ENCODE measurements at places on chromosomes 2 and 18.

GRCh38 chr2:56806924-56807323 lies 623.1 kb downstream of the CCDC85A start:
- no peak for DNase-seq

DNA sequence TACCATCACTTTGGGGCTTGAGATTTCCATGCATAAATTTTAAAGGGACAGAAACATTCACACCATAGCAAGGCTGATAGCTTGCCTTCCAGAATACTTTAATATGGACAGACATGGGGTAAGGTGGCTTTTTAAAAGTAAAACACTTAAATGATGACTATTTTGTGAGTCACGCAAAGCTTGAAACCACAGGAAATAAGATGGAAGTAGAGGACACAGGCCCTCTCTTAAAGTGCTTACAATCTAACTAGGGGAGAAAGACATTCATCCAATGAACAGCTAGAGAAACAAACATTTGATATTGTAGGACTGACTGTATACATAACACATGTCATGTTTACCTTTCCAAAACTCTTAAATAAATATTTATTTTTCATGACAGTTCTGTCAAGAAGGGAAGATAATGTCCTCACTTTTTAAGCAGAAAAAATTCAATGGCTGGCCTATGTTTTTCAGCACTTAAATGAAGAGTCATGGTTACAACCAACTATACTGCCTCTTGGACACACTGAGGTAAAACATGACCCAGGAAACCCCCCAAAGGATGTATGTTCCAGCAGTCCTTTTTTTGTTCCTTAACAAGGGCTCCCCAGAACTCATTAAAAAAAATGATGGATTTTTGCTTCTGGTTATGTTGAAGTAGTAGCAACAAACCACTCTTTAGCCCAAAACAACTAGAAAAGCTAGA lies 120.0 kb upstream of the RBMS1 start:
- no peak for DNase-seq

GRCh38 chr2:42752816-42753813 lies 10.8 kb downstream of the OXER1 start:
- no peak for DNase-seq

DNA sequence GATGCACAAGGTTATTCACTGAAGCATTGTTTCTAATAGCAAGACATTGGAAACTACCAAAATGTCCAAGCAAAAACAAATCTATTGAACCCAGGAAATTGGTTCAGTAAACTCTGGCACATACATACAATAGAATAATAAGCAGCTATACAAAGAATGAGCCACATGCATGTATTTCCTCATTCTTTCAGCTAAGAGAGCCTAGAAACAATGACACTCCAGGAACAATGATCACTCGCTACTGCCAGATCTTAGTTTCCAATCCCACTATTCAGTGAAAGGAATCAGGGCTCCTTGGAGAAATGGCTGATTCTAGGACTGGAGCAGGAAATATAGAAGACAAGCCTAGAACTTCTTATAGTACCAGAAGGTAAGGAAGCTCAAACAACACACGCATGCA lies 221.9 kb upstream of the AGAP1 start:
- DNase-seq: no peak

GRCh38 chr18:27869735-27870134 lies 307.2 kb downstream of the CDH2 start:
- DNase-seq: no peak

- DNase-seq: no peak
These were observed 1.5 kb downstream of the AQP4 start for GRCh38 chr18:26863921-26864497.

DNA sequence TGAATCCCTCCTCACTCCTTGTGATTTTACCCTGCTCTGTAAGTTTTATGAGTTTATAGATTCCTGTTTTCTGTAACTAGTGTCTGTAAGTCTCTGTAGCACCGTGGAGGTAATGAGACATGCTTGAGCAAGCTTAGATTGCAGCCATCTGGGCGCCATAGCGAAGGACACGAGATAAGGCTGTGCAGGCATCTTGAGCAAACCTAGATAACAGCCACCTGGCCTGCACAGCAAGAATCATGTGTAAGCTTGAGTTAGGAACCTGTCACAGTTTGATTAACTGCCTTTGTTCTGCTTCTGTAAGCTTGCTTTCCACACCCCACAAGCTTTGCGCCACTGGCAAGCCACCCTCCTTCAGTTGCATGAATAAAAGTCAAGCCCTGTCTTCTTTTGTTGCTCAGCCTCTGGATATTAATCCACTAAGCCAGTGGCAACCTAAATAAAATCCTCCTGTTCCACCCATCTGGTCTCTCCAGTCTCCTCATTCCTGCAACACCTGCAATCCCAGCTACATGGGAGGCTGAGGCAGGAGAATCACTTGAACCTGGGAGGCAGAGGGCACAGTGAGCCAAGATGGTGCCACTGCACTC lies 270.6 kb upstream of the RGPD4 start:
- no peak for DNase-seq

DNA sequence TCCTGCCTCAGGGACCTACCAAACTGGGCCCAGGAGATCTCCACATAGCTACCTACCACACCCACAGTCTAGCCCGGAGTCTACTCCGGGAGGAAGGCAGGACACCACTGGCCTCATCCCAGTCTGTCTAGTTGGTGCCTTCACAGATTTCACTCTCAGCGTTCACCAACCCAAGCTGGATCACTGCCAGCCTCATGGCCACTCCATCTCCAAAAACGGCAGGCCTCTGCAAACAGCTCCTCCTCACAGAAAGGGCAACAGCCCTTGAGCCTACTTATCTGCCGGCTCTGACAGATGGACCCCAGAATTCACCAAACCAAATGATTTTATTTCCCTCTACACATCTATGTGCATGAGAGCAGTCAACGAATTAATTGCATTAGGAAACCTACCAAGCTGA lies 61.3 kb downstream of the NCKAP5 start:
- no peak for DNase-seq

- no peak for DNase-seq
These were observed 42.8 kb upstream of the MAL start for GRCh38 chr2:94982675-94983074.

DNA sequence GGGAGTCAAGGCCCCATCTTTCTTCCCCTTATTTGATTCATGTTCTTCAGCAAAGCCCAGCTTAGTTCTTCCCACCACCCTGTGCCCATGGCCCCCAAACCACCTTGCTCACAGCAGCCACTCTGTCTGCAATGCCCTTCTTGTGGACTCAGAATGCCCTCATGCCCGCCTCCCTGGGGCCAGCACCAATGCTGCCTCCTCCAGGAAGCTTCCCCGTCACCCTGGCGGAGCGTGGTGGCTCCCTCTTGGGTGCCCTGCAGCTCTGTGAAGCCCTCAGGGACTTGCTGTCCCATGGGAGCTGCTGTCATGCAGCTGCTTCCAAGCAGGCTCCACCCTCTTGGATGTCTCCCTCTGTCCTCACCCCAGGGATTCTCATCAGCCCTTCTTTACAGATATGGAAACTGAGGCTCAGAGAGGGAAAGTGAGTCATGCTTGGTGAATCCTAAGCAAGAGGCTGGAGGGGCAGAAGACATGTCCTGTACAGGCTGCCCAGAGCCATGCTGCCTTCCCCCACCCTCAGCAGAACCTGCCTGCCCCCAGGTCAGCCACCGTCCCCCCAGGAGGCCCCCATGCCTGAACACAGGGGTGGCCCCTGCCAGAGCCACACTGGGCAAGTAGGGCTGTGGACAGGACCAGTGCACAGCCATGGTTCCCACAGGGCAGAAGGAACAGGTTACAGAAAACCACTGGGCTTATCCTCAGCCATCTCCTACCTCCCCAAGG lies 11.8 kb upstream of the DUSP2 start:
- DNase-seq: no peak

- DNase-seq: no peak
These were observed 106.3 kb downstream of the RNF144A start for GRCh38 chr2:7023542-7023941.

DNA sequence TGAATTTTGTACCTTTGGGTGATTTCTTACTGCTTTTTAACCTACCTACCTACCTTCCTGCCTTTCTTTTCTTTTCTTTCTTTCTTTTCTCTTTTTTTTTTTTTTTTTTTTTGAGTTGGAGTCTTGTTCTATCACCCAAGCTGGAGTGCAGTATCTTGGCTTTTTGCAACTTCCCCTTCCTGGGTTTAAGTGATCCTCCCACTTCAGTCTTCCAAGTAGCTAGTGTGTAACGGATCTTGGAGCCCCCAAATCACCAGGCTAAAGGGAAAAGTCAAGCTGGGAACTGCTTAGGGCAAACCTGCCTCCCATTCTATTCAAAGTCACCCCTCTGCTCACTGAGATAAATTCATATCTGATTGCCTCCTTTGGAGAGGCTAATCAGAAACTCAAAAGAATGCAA lies 61.3 kb downstream of the DDX18 start:
- DNase-seq: no peak

- no peak for DNase-seq
These were observed 413.3 kb downstream of the TSN start for GRCh38 chr2:122168799-122169198.
